Stimulated activated CD4-positive, alpha-beta T cell treated with anti-CD3 and anti-CD28 coated beads, Interleukin-15, amount 100 ng/mL, for 24 hours (primary cell): ENCODE measurements at places on chromosomes 2 and 18.

GRCh38 chr2:42367835-42368234 lies 6.8 kb upstream of the COX7A2L start:
- no peak for DNase-seq

DNA sequence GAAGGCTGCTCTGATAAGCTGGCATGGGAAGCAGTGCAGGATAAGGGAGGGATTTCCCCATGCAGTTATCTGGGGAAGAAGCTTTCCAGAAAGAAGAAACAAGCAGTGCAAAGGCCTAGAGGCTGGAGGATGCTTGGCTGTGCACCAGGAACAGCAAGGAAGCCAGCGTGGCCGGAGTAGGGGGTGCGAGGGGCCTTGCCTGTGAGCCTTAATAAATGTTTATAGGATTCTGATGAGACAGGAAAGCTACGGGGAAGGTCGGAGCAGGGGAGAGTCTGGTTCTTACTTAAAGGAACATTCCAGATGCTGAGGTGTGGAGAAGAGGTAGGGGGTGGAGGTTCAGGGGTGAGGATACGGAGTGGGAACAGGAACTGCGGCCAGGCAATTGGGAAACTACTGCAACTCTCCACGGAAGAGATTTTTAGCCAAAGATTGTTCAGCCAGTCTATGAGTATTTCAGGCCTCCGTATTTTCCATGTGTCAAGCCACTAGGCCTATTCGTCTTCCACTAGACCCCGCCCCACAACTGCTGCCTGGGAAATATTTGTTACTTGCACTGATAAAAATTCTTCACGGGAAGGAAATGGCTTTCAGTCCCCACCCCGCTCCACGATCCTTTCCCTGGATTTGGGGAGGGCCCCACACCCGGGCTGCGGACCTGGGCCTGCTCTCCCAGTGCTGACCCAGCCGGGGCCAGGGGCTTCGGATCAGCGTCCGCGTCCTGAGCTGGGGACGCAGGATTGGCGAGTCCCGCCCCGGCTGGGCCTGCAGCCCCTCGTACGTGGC lies 516 bp downstream of the EIF2AK2 start:
- peak; percentile 59 for DNase-seq

DNA sequence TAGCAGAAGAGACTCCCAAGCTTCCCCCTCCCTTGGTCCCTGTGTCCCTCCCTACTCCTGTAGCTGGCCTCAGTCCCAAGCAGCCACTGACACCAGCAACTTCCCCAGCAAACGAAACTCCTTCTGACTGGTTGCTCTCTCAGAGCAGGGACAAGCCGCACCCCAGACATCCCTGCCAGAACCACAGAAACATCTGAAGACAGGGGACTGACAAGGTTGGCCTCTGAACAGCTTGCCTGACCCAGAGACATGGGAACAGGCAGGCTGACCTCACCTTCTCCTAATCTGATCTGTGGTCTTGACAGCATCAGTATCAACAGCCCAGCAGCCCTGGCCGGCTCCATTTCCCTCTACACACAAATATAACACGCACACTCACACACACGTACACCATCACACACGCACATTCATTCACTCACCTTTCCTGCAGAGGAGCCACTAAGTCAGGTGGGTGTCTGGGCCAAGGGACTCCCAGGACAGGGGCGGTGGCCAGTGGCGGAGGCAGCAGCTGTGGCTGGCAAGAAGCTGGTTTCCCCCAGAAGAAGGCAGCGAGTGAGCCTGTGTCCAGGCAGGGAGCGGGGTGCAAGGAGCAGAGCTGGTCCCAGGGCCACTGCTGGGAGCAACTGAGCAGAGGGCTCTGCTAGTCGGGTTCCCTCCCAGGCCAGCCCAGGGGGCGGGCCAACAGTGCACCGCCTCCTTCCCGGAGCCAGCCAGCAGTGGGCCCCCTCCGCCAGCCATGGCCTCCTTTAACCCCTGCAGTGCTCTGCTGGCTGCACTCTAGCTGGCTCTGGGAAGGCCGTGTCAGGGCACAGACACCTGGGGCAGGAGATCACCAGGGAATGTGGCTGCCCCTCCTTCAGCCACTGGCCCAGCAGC lies 59.1 kb downstream of the TNS1 start:
- peak; percentile 14 for DNase-seq

DNA sequence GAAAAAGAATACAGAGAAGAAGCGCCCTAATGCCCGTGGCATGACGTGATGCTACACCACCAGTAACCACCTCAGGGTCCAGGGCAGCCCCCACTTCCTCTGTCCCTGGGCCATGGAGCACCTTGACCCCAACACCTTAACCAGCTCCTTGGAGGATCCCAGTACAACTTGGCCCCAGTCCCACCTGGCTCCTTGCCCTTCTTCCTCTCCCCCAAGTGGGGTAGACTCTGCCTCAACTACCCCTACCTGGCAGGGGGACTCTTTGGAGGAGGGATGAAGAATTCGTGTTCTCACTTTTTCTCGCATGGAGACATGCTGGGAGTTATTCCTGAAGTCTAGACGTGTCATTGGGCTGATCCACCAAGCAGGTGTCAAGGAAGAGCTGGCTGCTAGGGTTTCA lies 18.9 kb downstream of the TRABD2A start:
- DNase-seq = peak; percentile 1

DNA sequence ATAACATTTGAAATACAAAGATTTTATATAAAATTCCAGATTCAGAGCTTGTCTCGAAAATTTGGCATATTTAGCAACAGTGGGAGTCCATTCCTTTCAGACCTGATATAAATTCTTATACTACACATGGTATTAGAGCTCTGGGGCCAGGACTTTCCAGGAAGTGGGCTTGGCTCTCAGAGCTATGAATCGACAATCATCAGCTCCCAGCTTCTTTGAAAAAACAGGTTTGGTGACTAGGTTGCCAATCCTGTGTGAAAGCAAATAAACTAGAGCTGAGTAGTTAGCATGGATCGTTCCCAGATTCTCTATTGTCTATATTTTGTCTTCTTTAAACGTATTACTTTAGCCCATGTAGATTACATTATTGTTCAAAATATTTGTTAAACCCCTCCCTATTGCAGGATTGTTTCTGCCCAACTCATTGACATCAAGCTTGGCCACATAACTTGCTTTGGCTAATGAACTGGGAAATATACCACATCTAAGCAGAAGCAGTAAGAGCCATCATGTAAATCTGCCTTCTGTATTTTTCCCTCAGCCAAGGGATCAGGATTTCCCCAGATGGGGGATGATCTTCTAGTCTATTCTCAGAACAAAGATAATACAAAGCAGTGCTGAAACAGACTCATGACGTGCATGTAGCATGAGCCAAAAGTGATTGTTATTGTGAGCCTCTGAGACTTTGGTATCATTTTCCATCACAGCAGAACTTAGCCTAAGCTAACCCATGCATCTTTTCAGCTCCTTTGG lies 105.4 kb downstream of the KCNH7 start:
- DNase-seq = no peak

- no peak for DNase-seq
Measured at GRCh38 chr18:34321066-34321465, 96.4 kb upstream of the NOL4 start.
